ENCODE measurements at places on chromosomes 3 and 15. TPM values are rescaled to one million over a fixed set of nuclear protein-coding genes. Genes with fewer than 3 reads are reported as not detected.

ST8SIA2 gene
- polyA plus RNA-seq, result not detected

ADIPOQ gene
- 1,082 TPM for polyA plus RNA-seq

TBC1D2B gene
- polyA plus RNA-seq, result 19.0 TPM

RHCG gene
- 5.3 TPM for polyA plus RNA-seq

BCHE gene
- 5.9 TPM for polyA plus RNA-seq

KLF13 gene
- 44.3 TPM for polyA plus RNA-seq

SLC28A1 gene
- polyA plus RNA-seq, result 0.02 TPM

C3orf80 gene
- 0.10 TPM for polyA plus RNA-seq

CFAP92 gene
- 0.16 TPM for polyA plus RNA-seq

GPR156 gene
- polyA plus RNA-seq, result 0.11 TPM

COLQ gene
- 3.4 TPM for polyA plus RNA-seq

PTX3 gene
- 106 TPM for polyA plus RNA-seq

MEX3B gene
- 0.56 TPM for polyA plus RNA-seq

HYAL1 gene
- polyA plus RNA-seq, result 19.0 TPM

ROPN1 gene
- not detected for polyA plus RNA-seq

PIERCE2 gene
- polyA plus RNA-seq, result 7.4 TPM

SCN5A gene
- 0.11 TPM for polyA plus RNA-seq

SLCO2A1 gene
- 6.3 TPM for polyA plus RNA-seq

ABI3BP gene
- polyA plus RNA-seq, result 16.4 TPM

HACD2 gene
- 12.8 TPM for polyA plus RNA-seq
